ENCODE measurements at places on chromosomes 5 and 9.
A peak's percentile ranks its signal among the peaks of the same experiment; 100 is the strongest.

DNA sequence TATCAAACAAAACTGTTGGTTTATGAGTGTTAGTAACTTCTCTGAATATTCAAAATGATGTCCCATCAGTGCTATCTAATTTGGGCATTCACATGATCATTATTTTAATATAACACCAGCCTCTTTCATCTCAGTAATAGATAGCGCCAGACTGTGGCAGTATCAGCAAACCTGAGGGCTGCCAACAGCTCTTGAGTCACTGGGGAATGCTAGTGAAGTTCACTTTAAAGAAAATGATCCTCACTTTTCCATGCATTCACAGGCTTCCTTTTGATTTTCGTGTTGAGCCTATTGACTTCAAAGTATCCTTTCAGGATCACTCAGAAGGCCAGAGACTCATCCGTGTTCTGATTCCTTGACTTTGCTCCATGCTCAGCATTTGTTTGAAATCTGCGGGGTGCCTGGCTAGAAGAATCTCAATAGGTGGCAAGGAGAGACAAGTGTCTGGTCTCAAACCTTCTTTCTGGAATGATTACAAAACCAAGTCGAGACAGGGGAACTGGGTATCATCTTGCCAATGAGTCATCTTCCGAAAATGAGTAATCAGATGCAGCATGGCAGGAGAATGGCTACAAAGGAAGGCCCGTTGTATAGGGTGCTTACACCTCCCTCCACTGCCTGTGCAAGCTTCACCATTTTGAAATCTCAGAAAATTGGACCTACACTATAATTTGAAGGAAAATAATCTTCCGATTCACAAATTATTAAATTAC lies 509.1 kb downstream of the RASEF start:
- peak; percentile 9 for DNase-seq

GRCh38 chr5:171418982-171419687 lies at the start of gene FGF18:
Gene FGF18 (plus strand): TSS chr5:171419647. CDS start chr5:171420200, 553 bp downstream.
- peak; percentile 59 for DNase-seq

- DNase-seq = no peak
These were observed 22.2 kb upstream of the EXOC3 start for GRCh38 chr5:420632-421286.

DNA sequence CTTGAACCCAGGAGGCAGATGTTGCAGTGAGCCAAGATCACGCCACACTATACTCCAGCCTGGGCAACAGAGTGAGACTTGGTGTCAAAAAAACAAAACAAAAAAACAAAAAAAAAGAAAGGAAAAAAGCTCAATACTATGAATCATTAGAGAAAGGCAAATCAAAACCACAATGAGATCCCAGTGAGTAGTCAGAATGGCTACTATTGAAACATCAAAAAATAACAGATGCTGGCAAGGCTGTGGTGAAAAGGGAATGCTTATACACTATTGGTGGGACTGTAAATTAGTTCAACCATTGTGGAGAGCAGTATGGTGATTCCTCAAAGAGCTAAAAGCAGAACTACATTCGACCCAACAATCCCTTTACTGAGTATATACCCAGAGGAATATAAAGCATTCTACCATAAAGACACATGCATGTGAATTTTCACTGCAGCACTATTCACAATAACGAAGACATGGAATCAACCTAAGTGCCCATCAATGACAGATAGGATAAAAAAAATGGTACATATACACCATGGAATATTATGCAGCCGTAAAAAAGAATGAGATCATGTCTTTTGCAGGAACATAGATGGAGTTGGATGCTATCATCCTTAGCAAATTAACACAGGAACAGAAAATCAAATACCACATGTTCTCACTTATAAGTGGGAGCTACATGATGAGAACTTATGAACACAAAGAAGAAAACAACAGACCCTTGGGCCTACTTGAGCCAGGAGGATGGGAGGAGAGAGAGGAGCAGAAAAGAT lies 81.9 kb upstream of the ARRDC3 start:
- DNase-seq = peak; percentile 7

DNA sequence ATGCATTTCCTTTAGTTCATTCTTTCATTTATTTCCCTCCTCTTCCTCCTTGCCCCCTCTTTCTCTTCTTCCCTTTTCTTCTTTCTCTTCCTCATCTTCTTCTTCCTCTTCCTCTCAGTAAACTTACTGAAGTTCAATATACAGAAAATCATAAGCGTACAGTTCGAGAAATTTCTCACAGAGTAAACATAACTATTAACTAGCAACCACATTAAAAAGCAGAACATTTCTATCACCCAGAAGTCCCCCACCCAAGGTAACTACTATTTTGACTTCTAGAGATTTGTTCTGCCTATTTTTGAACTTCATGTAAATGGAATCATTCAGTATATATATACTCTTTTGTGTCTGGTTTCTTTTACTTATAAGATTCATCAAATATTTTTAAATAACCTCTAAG lies 48.2 kb downstream of the TNFAIP8 start:
- no peak for DNase-seq

DNA sequence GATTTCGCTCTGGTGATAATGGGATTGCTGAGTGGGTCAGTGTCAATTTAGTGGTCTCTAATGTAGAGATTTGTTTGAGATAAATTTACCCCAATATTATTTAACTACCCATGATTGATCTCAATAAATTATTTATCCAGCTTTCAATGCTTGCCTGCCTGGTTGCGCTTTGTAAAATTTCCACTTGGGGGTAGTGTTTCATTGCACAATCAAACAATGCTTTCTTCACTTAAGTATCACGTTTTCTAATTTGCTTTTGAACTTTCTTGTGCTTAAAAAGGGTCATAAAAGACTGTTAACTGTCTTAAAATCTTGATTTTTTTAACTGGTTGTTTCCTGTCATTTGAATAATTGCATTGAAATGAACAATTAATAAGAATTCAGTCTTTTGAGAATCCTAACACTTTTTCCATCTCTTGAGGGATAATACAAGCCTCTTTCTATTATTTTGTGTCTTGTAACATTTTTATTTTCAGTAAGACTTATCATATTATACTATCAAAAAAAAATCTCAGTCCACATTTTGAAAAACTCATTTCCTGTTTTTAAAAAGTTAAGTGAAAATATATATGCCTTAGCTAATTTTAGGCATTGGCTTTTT lies 18.7 kb downstream of the HSD17B4 start:
- peak; percentile 41 for DNase-seq

- DNase-seq = no peak
These were observed 93.3 kb downstream of the DAPK1 start for GRCh38 chr9:87590996-87591395.

DNA sequence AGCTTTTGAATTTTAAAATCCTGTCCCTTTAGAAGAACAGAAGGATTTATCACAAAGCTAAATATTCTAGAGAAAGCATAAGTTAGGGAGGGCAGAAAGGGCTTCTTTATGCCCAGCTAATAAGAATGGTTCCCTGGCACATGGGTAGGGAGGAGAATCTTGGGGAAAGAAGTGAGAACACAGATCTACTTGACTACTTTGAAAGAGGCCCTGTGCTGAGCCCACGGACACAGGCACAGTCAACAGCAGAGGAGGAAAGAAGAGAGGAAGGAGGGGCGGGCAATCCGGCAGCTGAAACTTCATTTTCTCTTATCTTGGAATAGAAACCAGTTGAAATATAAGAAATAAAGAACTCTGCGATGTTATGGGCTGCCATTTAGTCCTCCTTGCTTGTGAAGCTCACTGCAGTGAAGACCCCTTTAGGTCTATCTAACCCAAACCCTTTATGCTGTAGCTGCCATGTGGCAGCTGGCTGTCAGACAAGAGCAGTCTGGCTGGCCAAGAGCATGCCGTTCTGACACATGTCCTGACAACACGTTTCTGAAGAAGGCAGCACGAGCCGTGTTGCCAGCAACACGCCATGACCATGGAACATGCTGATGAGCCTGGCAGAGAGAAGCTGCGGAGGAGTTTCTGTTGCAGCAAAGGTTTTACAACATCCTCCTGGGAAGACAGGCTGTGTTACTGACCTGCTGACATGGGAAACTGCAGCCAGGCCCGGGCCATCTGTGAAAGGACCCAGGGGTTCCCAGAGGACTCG lies 34.2 kb downstream of the ABLIM3 start:
- DNase-seq = no peak

- no peak for DNase-seq
These were observed 90.8 kb upstream of the NEURL1B start for GRCh38 chr5:172550096-172550765.

DNA sequence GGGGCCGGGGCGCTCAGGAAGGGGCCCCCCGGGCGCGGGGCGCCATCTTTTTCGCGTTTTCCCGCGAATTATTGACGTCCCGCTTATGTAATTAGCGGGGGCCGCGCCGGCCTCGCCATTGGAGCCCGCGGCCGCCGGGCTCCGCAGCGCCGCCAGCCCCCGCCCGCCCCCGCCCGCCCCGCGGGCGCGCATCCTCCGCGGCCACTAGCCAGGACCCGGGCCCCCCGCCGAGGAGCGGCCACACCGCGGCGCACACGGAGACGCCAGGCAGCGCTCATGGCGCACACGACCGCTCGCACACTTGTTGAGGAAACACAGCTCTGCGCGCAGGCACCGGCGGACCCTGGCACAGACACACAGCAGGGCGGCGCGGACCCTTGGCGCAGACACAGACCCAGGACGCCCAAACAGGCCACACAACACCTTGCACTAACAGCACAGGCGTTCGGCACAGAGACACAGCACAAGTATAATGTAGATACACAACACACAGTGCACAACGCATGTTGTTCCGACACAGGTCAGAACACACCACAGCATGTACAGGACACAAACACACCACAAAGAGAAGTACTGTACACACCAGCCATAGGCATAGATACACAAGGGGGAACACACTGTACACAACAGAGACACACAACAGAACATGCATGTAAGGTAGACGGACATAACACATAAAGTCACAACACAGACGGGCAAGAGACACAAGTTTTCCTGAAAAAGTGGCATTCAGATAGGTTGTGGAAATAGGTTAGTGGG lies 467 bp upstream of the PHF19 start:
- peak; percentile 73 for DNase-seq

DNA sequence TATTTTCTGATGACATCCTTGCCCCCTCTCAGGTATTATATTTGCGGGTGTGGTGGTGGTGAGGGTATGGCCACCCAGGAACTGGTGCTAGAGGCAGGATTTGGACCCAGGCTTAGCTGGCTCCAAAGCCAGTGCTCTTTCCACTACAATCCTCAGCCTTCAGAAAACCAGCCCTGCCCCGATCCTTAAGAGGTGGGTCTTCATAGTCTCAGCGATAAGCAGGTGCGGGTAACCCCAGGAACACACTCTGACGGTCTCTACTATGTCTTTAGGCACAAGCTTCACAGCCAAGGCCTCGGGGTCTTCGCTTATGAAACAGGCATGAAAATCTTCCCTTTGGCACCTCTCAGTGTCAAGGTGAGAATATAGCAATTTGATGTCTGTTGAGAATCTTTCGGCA lies 169.3 kb downstream of the FGF18 start:
- DNase-seq = no peak

DNA sequence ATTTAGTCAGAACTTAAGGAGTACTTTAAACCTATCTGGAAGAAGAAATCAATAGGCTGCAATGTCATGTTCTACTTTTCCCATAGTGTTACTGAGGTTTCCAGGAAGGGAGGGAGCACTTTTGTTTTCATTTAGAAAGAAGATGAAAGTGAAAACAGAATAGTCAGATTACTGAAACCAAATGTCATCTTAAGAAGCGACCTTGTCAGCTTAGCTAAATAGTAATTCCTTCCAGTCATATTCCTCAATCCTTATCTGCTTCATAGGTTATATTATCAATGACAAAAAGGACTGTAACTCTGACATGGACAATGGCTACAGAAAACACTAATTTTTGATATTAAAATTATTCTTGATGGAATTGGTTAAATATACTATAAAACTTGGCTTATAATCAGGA lies 27.7 kb downstream of the SAR1B start:
- no peak for DNase-seq

DNA sequence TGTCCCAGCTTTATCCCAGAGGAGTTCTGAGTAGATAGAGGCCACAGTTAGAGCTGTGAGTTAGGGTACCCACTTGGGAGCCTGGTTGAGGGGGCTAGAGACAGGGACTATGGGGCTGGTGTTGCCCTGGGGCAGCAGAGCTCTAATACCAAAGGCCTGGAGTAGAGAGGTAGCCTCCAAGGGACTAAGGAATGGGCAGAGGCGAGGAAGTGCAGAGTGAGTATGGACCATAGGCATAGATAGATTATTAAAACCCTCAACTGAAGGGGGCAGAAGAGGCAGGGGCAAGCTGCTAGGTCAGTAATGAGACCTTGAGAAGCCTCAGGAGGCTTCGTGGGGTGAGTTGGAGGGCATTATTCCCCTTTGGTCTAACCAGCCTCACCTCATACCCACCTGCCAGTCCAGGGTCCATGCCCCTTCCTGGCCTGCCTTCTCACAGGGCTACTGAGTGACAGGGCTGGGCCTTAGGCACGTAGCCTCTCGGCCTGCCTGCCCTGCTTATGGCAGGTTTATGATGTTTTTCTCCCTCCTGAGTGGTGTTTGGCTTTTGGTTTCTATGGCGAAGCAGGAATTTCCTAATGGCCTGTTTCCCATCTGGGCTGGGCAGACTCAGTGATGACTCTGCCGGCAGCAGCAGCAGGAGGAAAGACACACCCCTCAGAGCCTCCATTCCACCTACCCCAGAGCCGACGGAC lies 8.0 kb downstream of the PDLIM4 start:
- DNase-seq = peak; percentile 97

DNA sequence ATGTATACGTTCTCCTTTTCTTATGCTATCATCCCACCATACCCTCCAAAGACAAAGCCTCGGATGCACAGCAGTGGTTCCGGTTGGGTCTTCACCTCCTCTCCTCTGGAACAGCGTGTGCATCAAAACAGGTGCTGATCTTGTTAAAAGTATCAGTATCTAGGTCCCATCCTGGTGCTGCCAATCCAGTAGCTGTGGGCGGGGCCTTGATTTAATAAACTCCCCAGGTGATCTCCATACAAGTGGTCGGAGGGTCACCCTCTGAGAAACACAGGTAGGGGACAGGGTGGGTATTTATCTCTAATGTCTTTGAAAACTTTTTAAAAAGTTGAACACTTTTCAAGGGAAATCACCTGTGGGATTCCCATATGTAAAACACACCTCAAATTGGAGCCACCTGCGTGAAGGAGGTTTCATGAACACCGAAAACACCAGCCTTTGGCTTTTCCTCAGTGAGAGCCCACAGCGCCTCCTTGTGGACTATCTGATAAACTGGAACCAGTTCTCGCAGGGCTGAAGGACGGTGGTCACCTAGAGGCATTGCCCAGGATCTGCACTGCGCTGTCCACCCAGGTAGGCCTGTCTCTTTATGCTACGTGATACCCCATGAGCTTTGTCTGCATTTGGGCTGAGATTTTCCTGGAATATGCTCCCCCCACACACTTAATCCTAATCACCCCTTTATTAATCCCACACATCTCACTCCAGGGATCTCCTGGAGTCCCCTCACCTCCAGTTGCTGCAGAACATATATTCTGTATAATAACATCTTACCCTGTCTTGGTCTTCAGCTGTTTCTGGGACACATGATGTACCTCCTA lies 80.5 kb upstream of the EPB41L4B start:
- peak; percentile 44 for DNase-seq

DNA sequence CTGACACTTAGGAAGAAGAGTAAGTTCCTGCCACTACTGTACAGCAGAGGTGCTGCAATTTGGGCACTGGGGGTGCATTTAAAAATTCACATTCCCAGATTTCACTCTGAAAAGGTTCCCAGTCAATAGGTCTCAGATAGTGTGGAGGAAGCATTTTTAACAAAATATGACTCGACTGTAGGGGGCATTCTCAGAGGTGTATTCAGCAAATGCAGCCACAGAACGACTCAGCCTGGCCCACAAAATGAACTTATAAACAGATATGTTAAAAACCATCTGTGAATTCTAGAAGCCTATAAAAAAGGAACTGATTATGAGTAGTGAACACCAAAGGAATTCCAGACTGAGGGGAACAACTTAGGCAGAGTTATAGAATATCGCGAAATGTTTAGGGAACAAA lies 31.1 kb downstream of the MLLT3 start:
- DNase-seq = peak; percentile 6

GRCh38 chr5:10601246-10602030 lies 37.6 kb downstream of the ANKRD33B start:
- DNase-seq = peak; percentile 90

All from fibroblast of skin of back (primary cell).